AG04450 (cell line): ENCODE measurements at places on chromosomes 7 and 10. TPM values are rescaled to one million over a fixed set of nuclear protein-coding genes. Genes with fewer than 3 reads are reported as not detected.

- DNase-seq: no peak
Measured at GRCh38 chr10:113517165-113517900, 35.5 kb upstream of the HABP2 start.

Gene GBX1
- not detected in 2 replicates for polyA plus RNA-seq

Gene BNIP3
- 68.6 and 73.5 TPM in 2 replicates for polyA plus RNA-seq

Gene HSPA12A
- 20.0 and 20.5 TPM in 2 replicates for polyA plus RNA-seq

Gene DENND2A
- polyA plus RNA-seq: 40.8 and 45.8 TPM in 2 replicates

Gene AKR1E2
- 1.3 and 1.4 TPM in 2 replicates for polyA plus RNA-seq

Gene TRPV5
- polyA plus RNA-seq: not detected in 2 replicates

- no peak for DNase-seq
Measured at GRCh38 chr7:73905360-73905759, 44.4 kb downstream of the TMEM270 start.

DNA sequence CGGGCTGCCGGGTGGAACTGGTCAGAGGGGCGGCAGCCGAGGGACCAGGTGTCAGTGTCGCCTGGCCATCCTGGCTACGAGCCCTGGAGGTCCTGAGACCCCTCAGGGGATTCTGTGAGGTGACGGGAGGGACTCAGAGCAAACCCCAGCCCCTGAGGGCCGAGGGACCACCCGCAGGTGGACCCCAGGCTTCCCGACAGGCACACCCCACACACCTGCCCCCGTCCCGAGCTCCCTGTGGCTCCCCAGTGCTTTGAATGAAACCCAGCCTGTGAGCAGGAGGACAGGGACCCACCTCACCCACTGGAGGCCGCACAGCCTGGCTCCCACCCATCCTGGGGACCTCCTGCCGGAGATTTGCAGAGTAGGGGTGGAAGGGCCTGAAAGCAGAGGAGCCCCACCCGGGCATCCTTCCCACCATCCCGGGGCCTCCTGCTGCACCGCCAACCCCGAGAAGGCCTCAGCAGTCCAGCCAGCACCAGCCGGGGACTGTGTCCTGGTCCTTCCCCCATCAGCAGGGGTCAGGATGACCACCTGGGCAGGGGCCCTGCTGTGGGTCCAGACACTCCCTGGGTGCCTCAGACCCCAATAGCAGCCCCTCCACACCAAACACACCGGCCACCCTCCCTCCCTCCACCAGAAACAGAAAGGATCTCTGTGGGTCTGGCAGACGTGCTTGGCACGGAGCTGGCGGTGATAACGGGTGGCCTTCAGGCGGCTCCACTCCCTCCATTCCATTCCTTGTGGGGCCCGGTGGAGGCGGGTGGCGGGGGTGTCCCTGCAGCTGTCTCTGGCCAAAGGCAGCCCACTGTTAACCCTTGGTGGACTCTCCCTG lies 13.9 kb downstream of the VENTX start:
- no peak for DNase-seq

Gene MMP21
- 0.07 TPM in 1 of 2 replicates, not detected in the other for polyA plus RNA-seq

Gene CALML3
- not detected in 2 replicates for polyA plus RNA-seq

DNA sequence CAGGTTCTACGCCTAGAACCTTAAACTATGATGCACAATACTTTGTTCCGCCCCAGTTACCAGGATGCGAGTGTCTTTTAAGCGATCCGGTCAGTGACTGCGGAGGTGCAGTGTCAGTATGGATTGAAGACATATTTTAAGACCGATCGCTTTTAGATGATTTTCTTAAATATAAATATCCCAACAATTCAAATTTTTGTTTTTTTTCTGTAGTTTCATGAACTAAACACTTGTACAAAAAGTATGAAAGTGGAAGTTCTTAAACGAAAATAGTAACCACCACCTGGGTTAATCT lies 835 bp downstream of the COMMD3 start:
- no peak for DNase-seq

GRCh38 chr7:46071601-46072000 lies 150.5 kb upstream of the IGFBP3 start:
- no peak for DNase-seq

DNA sequence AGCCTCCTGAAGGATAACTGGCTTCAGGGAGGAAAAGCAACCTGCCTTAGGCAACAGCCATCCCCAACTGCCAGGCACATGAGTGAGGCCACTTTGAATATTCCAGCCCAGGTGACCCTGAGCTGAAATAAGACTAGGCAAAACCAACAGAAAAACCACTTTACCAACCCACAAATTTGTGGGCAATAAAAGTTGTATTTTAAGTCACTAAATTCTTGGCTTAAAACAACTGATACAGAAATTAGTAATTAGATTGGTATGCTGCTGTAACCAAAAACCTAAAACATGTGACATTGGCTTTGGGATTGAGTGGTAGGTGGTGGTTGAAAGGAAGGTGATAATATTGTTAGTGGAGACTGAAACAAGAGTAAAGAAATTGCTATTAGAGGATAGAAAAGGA lies 39.9 kb downstream of the ABCB4 start:
- DNase-seq: no peak

- DNase-seq: no peak
Measured at GRCh38 chr7:153444641-153445040, 607.6 kb upstream of the DPP6 start.

DNA sequence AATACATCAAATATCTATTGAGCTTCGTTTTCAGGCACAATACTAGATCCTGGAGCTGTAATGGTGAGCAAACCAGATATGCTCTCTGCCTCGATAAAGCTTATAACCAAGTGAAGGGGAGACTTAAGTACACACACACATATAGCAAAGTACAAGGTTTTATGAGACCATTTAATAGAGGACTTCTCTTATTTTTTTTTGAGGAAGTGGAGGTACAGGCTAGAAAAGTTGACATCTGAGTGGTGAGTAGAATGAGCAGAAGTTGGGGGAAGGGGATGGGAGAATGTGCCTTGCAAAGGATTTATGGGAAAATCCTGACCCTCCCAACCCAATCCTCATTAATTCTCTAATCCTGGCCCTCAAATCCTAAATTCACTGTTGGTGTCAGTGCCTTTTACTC lies 7.7 kb downstream of the CCDC136 start:
- no peak for DNase-seq

Gene CHST3
- polyA plus RNA-seq: 4.6 and 5.0 TPM in 2 replicates

DNA sequence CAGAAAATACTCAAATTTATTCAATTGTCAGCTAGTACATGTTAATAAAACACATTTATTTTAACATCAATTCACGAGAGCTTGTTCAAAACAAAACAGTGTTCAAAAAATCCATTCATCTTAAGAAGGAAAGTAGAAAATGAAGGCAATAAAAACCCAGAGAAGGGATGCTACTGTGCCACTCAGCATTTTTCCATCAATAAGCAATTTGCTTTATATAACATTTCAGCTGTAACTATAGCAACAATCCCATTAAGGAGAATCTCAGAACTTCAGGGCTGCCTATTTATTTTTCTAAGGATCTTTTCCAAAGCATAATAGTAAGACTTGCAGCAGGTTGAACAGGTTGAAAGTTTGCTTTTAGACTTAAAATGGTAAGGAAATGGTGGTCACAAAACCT lies 190.5 kb downstream of the PCLO start:
- no peak for DNase-seq

- DNase-seq: no peak
Measured at GRCh38 chr7:2777898-2778535, 66.1 kb downstream of the GNA12 start.

- DNase-seq: peak; percentile 42
Measured at GRCh38 chr10:93030409-93030808, 30.2 kb upstream of the CYP26C1 start.

DNA sequence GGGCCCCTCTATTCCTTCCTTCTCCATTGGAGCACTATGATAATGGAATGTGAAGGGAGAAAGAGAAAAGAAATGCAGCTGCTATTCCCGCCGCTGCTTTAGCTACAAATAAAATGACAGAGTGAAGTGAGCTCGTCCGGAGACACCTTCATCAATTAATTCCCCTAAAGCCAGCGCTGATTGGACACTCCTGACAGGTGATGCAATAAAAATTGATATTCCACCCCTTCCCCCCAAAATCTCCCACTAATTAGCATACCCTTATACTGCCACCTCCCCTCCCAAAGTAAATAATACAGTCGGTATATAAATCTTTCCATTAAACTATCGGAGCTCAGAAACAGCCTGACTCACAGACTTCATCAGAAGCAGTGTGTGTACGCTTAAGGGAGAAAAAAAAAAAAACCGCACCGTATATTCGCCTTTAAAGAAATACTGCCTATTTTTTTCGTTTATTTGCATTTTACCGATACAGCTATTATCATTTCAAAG lies 7.3 kb downstream of the SKIDA1 start:
- no peak for DNase-seq

DNA sequence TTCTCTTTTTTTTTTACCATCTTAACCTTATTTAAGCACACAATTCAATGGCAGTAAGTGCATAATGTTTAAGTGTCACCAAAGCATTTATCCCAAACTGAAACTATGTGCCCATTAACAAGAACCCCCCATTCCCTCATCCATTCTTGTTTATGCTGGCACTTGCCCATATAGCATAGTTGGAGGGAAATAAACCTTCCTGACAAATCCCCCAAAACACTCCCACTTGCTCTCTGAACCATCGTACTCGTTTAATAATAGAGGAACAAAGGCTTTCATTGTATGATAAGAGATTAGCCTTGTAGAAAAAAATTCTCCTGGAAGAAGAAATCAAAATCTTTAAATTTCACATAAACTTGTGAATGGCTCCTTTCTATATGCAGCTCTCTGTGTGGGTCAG lies 26.4 kb upstream of the KCNMA1 start:
- no peak for DNase-seq

DNA sequence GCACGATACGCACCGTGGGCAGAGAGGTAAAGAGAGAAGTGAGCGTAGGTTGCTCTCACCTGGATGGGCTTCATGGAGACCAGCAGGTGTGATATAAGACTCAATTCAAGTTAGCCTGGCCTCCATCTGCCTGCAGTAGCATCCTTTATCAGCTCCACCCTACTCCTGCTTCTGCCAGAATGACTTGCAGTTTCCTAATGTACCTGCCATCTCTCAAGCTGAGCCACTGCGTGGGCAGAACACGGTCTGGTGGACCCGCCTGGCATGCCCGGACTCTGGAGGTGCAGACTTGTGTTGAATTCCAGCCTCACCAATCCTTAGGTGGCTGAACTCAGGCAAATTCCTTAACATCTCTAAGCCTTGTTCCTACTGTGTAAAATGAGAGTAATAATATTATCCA lies 64.3 kb downstream of the STEAP1B start:
- no peak for DNase-seq

DNA sequence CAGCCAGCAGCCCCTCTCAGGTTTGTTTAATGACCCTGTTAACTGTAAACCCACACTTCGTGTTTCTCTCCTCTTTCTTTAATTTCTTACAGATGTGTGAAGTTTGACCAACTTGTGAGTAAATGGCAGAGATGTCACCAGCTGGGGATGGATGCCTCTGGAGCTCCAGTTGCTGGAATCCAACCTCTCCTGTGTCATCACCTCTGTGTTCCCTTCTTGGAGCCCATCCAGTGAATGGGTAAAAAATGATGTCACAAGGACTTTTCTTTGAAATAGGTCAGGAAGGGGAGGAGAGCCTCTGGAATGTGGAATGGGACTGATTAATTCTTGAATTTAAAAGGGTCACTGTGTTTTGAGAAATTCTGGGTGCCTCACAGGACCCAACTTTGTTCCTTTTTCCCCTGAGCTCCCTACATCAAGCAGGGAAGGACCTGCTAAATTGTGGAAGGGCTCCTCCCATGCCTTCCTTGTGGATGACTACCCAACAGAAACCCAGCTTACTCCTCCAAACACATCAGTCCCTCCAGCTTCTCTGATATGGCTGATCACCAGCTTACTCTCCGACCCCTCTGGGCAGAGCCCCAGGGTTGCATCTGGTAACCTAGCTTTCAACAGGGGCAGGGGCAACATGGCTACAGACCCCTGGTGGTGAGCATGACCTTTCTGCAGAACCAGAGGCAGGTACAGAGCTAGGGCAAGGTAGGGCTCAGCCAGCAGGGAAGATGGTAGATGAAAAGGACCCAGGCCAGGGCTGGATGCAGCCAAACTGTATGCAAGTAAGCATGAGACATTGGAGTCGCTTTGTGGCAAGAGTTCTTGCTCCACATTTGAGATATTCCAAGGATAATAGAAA lies 67.5 kb downstream of the STRA8 start:
- no peak for DNase-seq
